GM04504 (cell line): ENCODE measurements at places on chromosomes 3 and 15.

- DNase-seq: no peak
Measured at GRCh38 chr3:32869513-32870047, 51.8 kb downstream of the TRIM71 start.

GRCh38 chr3:29286478-29287240, 5.8 kb downstream of the RBMS3 start:
- peak; percentile 48 for DNase-seq

DNA sequence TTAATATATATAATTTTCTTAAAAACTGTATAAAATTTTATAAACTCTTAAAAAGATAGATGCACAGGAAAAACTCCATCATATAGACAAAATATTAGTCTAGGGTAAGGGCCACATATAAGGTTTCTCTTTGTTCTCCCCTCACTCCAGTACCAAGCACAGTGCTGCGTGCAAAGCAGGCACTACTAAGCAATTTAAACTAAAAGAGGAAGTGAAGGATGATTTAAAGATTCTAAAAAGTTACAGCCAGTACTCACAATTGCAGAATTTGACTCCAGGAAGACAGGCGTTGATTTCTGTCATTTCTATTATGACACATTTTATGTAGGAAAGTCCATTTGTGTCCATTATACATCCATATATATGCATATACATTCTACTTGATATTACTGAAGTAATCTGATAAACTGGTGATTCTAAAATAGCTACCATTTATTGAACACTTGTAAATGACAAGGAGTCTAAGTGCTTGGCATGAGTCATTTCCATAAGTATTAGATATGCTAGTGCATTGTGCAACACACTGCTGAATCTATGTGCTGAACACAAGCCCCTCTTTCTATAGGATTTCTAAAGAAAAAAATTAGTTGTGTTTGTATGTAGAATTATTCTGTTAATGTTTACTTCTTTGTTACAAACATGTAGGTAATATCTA, 785.5 kb upstream of the ARRDC4 start:
- no peak for DNase-seq

DNA sequence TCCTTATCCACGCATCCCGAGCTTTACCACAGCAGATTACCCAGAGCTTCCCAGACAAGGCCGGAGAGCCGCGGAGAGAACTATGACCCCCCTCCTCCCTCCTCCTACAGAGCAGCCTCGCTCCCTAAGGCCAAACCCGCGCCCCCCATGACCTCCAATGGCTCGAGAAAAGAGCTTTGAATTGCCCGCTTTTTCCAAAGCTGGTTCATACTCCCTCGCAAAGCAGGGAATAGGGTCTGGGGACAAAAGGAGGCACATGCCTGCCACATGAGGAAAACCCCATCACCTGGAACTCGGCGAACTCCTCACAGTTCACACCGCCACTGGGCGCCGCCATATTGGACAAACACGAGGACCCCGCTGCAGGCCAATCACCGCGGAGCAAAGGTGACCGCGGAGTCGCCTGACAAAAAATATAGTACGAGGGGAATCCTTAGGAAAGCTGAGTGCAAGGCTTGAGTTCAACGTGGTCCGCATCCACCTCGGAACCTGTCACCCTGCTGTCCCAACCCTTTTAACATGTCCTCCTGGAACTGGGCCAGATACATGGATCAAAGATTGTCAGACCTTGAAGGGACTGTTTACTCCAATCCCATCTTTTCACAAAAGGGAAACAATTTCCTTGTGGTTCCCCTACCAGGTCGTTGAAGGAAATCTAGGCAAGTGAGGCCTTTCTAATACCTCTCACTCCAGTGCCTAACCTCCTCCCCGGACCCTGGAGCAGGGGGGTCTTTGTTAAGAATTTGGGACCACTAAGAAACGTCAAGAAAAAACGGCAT, at the start of gene MIX23:
Gene MIX23, minus strand, starts transcription at position 344 of the 779 bp plus-strand sequence. Its CDS starts 7 bp downstream, at position 337.
- DNase-seq: peak; percentile 55

- no peak for DNase-seq
Measured at GRCh38 chr3:117998071-117998470, 1036.6 kb downstream of the IGSF11 start.

DNA sequence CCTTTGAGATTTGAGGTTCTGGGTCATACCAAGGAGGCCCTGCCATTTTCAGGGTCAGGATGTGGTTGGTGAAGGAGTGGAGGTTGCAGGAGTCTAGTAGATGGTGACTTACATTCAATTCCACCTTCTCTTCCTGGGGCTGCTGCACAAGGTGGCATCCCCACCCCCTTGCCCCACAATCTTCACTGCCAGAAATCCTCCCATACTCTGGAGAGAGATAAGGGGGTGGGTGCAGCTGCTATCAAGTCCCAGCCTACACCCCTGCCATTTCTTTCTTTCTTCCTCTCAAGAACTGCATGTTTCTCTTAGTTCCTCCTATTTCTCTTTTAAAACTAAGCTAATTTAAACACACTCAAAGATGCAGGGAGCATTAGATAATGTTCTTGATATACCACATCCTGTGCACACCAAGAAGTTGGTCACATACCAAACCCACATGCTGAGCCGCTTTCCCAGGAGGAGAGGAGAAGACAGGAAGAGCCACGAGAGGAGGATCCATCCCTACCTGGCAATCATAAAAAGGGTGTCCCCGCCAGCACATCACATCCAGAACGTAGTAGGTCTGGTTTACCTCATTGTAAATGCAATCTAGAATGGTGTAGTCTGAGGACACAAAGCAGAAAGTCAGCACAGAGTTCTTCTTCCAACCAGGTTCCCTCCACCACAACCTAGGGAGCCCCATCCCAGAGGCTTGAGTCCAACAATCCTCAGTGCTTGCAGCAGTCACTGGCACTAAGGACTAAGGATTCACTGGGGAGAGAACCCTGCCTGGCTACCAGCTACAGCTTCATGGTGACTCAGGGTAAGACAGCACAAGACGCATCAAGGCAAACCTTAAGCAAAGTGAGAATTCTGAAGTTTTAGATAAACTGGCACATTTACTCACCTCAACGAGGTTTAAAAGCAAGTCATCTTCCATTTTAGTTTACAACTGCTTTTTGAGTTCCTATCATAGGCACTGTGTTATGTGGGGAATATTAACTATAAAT, 18.5 kb downstream of the SNUPN start:
- no peak for DNase-seq

DNA sequence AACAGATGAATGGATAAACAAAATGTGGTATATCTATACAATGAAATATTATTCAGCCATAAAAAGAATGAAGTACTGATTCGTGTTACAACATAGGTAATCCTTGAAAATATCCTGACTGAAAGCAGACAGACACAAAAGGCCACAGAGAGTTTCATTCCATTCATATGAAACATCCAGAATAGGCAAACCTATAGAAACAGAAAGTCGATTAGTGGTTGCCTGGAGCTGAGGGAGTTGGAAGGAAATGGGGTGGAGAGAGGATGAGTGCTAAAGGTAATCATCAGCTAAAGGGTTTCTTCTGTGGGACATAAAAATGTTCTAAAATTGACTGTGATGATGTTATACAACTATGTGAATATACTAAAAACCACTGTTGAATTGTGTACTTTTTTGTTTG, 22.9 kb downstream of the FOXP1 start:
- DNase-seq: no peak

DNA sequence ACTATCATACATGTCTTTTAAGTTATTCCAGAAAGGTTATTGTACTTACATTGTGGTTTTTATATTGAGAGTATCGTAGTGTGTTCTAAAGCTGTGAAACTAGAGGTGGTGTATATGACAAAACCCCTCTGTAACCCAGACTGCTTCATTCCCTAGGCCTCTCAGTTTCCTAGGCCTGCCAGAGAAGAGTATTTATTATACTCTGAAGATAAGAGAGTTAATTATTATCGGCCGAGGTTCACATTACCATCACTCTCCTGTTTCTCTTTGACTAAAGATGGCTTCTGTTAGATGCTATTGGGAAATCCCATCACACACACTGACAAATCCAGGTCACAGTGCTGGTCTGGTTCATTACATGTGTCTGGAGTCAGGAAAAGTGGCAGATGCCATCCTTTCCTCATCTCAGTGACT, 20.5 kb downstream of the EXOSC7 start:
- DNase-seq: no peak

DNA sequence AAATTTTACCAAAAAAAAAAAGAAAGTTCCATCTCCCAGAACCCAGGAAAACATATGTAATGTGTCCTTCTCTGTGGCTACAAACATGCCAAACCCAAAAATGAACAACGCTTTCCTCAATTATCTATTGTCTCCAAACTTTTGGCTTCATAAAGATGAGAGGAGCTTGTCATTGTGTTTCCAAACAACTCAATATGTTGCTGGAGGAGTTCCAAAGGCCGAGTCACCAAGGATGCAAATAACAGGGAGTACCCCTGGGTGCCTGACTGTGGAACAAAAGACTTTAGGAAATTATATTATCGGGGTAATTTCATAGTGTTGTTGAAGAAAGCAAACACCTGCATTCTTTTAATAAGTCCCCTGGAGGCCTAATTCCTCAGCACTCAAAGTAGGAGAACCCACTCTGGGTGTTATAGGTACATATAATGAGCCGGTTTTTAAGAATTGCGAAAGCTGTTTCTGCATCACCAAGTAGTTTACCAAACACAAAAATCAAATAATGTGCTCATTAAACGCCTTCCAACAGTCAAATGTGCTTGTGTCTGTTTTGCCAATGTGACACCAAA, 206.3 kb upstream of the PRICKLE2 start:
- DNase-seq: no peak

DNA sequence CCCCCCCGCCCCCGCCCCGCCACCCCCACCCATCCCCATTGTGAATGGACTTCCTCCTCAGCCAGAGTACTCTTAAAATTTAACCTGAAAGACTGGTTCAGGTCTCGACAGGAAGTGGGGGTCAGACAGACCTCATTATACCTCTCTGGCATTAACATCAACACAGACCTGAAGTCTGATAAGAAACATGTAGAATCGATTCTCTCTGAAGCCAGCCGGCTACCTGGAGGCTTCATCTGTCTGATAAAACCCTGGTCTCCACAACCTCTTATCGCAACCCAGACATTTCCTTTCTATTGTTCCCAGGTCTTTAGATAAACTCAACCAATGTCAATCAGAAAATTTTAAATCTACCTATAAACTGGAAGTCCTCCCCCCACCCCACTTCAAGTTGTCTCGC, 42.6 kb downstream of the SLCO2A1 start:
- no peak for DNase-seq
